ENCODE measurements at places on chromosomes 11 and 22.

DNA sequence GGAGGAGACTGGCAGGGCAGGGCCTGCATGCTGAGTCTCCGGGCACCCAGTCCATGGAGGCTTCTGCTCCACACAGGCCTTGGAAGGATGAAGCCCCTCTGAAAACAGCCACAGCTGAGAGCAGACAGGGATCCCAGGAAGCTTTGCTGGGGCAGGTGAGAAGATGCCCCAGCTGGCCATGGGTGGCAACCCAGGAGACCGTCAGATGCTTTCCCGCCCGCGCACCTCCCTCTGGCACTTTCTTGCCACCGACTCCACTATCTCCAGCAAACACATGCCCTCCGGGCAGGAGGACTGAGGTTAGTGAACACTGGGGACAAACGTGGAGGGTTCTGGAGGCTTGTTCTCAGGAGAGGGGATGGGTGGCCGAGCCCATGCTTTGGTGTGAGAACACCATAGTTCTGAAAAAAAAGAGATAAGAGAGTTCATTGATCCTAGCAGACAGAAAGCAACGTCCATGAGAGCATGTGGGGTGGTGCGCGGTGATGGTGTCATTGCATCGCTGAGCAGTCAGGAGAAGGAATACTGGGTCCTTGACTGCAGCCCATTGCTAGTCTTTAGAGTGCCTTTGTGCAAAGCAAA, 2.3 kb downstream of the C1QTNF6 start:
- DNase-seq = no peak

GRCh38 chr22:43533156-43533530, 121.3 kb downstream of the MPPED1 start:
- no peak for DNase-seq

GRCh38 chr22:43670513-43670912, 141.6 kb downstream of the EFCAB6 start:
- no peak for DNase-seq

DNA sequence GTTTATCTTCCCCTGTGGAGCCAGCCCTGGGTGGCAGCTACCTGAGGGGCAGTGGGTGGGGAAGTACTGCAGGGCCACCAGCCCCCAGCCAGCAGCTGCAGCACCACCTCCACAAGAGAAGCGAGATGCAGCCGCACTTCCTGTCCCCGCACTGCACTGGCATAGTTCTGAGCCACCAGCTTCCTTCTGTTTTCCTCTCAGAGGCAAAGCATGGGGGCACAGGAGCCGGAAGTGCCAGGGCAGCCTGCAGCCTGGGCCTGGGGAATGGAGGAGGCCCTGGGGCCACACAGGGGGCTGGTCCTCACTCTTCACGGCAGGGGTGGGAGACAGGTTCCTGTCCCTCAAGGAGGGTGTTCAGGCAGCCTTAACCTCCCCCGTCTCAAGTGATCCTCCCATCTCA, 11.9 kb upstream of the SH3BP1 start:
- peak; percentile 49 for DNase-seq

DNA sequence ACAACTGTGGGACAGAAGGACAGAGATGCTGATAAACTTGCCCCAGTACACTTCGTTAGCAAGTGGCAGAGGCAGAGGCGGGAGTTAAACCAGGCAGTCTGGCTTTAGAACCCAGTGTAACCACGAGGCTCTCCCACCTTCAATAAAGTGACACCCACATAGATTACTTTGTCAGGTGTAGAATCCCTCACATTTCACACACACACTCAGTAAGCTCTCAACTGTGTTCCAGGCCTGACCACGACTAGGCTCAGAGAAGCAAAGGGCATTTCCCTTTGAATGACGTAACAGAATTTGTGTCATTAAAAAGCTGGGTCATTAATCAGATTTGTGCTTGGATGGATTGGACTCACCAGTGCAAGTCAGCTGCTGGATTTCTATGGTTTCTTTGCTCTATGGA, 118.3 kb upstream of the RCN1 start:
- no peak for DNase-seq

DNA sequence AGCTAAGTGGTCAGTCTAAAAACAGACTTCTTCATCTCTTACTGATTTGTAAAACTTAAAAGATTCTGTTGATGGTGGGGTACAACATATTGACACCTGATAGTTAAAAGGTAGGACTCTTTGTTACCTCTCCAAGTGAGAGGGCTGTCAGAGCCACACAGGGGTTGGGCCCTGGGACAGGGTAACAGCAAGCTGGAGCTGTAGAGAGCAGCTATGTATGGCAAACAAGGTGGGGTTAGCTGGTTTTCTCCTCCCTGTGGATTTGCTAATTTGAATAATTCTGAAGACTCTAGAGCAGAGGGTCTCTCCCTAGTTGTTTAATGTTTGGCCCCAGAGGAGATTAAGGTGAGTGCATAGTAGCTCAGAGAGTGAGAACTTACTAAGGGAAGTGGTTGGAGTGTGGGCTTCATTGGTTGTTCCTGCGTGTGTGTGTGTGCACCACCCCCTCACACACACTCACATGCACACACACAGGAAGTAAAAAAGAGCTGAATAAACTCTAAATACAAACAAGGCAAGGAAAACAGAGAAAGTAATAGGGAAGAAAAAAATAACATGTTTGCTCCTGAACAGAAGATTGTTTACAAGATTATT, 9.2 kb upstream of the GAS2 start:
- no peak for DNase-seq

DNA sequence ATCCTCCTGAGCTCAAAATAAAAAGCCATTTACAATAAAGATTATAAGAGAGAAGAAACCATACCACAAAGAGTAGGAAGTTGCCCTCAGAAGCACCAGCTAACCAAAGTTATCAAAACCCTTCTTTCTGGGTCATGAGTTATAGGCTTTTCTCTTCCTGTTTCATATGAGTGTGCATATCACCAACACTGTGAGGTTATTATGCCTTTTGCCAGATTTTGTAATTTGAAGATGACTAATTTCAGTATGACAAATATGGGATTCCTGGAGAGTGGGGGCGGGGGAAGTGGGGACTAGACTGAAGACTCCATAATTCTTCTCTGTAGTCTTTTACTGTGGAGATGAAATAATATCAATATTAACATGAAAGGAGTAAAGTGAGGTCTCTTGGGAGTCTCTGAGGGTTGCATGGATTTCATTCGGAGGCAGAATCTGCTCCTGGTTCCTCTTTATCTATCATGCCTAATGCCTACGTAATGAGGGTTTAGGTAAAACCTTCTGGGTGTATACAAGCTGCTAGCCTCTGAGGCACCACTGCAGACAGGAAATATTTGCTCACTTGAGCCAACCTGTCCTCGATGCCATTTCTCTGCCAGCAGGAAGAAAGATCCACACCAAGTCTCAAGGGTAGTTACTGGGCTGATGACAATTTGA, 2.1 kb downstream of the LPXN start:
- DNase-seq = peak; percentile 96

- DNase-seq = no peak
Measured at GRCh38 chr22:47607486-47607885, 845.0 kb downstream of the TBC1D22A start.

DNA sequence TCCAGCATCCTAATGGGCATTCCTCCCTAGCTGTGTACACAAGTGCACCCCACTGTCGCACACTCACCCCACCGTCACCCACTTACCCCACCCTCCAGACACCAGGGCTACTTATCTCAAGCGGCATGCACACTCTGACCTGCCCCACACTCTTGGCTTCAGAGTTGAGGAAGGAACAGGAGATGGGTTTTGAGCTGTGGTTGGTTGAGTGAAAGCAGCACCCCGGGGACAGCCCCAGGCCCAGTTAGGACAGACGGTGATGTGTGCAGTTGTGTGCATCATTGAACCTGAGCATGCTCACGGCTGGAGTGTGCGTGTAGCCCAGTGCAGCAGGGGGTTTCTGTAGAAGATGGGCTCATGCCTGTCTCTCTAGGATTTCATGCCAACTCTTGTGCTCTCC, 32.5 kb downstream of the AHNAK start:
- no peak for DNase-seq
